ENCODE measurements at places on chromosomes 12 and 14. TPM values are rescaled to one million over a fixed set of nuclear protein-coding genes. Genes with fewer than 3 reads are reported as not detected.

Gene PYM1
- 54.4 TPM for polyA plus RNA-seq

Gene NYNRIN
- polyA plus RNA-seq, result not detected

Gene SCN8A
- 0.07 TPM for polyA plus RNA-seq

Gene SLCO1B3
- polyA plus RNA-seq, result not detected

Gene KRR1
- 64.8 TPM for polyA plus RNA-seq

Gene HOXC11
- polyA plus RNA-seq, result not detected
